ENCODE measurements at places on chromosomes 7 and 10.

DNA sequence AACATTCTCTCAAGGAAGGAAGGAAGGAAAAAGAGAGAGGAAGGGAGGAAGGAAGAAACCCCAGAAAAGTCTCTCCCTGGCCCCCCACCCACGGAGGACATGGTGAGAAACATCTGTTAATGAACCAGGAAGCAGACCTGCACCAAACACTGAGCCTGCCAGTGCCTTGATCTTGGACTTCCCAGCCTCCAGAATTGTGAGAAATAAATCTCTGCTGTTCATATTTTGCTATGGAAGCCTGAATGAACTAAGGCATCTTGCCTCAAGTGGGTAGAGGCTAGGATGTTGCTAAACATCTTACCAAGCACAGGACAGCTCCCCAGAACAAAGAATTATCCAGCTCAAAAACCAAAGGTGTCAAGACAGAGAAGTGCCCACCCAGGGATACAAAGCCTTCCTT is 19.1 kb downstream of the LRRC20 start:
- DNase-seq = no peak

GRCh38 chr7:134473861-134474291 is 15.0 kb upstream of the AKR1B1 start:
- DNase-seq = peak; percentile 61

DNA sequence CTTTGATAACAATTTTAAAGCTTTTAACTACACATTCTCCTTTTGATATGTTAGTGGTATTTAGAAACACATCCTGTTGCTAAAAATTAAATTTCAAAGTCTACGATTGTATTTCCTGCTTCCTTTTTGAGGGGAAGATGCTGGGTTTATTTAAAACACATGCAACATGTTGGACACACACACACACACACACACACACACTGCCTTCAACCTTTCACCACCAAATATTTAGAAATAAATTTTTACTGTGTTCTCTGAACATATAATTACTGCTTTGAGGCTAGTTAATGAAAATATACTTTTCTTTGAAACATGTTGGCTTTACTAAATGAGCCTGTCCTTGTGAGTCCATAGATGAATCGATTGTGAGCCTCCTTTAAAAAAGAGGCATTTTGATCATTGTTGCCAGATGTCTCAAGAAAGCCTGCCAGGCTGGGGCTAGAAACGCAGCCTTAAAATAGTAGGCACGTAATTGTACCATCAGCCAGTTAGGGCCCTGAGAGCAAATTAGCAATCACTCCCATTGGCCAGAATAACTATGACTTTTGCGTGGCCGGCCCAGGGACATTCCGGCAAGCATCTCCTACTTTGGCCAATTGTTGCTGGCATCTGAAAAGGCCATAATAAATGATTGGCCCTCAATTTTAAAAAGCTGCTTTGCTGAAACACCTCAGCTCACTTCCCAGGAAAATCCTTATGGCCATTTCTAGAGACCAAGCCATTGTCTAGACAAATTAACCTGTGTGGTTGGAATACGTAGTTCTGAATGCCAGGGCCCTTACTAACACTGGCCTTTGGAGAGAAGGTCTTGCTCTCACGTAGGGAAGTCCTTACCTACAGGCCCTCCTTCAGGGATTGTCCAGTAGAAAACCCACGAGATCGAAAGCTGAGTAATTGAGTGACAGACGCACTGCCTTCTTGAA is 9.9 kb upstream of the TEX36 start:
- no peak for DNase-seq

- DNase-seq = no peak
Measured at GRCh38 chr10:122476333-122476695, 15.0 kb downstream of the HTRA1 start.

GRCh38 chr7:100711369-100711768 is 5.4 kb downstream of the POP7 start:
- DNase-seq = no peak

DNA sequence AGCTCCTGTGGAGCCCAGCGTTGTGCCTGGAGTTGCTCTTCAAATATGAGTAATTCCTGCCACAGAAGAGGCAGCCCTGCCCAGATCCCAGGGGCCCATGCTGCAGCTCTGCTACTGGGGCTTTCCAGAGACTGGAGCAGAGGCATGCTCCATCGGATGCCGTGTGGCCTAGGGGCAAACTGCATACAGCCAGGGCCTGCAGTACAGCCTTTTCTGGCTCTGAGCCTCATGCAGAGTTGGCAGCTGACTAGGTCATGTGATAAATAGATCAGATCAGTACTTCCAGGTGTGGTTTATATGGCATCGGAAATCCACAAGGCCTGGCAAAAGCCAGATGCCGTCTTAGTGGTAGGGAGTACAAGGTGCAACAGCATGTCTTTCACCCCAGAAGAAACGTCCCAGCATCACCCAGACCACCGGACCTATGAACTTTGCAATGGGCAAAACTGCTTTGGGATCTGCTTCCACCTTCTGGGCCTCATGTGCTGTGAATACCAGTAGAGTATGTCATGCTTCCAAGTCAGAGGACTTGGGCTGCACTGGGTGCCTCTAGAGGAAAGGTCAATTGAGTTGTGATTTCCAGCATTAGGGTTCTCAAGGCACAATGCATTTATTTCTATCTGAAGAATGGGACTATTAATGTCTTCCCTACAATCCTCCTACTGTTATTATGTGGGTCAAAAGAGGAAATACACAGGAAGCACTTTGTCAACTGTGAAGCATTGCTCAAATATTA is 250.7 kb upstream of the ZNF32 start:
- peak; percentile 92 for DNase-seq

- DNase-seq = peak; percentile 15
Measured at GRCh38 chr7:135670179-135670578, 7.9 kb downstream of the STMP1 start.

DNA sequence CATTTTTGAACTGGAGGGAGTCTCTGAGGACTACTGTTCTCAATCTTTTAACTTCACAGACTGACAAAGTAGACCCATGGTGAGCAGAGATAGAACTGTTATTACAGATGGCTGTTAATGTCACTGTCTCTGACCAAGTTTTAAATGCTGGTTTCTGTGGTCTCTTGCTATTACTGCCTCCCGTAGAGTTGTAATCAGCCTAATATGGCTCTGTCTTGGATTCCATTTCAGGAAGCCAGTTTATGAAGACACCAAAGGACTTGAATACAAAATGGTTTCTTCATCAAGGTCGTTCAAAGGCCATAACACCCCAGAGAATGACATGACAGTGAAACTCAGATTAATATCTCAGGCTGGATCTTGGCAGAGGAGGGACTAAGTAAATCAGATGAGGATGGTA is 3.9 kb downstream of the SFRP4 start:
- no peak for DNase-seq

GRCh38 chr10:17122726-17123661 is 6.6 kb downstream of the CUBN start:
- no peak for DNase-seq

DNA sequence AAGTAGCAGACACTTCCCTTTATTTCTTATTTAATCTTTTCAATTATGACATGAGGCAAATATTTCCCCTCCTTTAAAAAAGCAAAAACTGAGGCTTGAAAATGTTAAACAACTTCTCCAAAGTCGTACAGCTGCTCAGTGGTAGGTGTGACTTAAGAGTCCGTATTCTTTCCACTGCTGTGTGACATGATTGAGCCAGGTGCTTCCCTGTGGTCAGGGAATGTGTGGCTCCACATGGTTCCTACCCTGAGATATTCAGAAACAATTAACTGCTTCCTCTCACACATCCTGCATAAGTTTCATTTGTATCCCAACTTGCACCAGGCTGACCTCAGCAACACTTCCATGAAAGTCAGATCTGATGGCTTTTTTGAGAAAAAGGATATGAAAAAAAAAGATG is 13.6 kb downstream of the OPALIN start:
- DNase-seq = no peak

GRCh38 chr7:86328801-86329433 is 314.8 kb upstream of the GRM3 start:
- peak; percentile 45 for DNase-seq

DNA sequence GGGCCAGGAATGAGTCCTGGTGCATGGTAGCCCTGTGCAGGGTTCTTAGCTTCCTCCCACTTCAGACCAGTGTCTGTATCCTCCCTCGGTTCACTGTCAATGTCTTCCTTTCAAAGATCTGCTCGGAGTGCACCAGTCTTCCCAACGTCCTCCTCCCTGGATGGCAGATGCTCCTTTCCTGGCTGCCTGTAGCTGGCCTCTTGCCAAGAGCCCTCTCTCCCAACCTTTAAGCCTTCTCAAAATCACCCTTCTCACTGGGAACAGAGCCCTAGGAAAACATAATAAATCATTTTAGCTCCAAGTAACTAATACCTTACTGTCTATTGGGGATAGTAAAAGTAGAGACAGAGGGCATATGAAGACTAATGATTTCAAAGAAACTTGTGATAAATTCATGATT is 490.6 kb downstream of the CCSER2 start:
- no peak for DNase-seq

GRCh38 chr7:104255194-104255593 is 47.4 kb upstream of the ORC5 start:
- no peak for DNase-seq

- DNase-seq = no peak
Measured at GRCh38 chr10:93059975-93060886, at the start of gene CYP26C1. Gene CYP26C1, plus strand, starts transcription at chr10:93060798. Its CDS starts 466 bp downstream, at chr10:93061264.

DNA sequence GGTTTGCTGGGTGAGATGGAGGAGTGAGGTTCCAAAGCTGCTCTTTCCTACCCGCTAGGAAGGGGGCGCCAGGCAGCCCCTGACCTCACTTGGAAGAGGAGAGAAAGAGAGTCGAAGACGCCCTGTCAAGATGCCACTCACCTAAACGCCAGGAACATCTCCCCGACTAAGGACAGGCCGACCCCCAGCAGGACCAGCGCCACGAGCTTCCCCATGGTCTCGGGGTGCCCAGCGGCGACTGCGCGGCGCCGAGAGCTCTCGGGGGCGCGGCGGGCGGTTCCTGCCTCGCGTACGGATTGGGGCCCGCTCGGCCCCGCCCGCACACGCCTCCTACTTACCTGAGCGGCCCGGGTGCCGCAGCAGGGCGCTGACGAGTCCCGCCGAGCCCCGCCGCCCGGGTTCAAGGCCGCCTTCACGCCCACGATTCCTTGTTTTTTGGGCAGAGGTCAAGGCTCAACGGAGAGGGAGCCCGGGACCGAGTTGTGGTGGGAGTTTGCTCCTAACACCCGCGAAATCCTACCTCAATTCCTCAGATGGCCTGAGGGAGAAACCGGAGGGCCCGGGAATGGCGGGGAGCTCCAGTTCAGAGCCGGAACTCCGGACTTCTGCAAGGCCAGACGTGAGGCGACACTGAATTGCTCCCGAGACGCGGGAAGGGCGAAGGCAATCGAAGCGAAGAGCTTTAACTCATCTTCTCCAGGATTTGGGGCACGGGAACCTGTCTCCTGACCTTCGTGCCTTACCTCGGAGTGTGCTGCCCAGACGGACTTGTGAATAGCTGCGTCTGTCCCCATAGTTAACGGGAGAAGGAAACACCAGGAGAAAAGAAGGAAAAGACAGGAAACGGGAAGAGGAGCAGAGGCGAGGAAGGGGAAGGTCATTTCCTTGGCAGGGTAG is at the start of gene PON3:
Gene PON3 (minus strand): TSS at position 240 of the 897 bp plus-strand sequence. CDS start 25 bp downstream, at position 215.
- no peak for DNase-seq

DNA sequence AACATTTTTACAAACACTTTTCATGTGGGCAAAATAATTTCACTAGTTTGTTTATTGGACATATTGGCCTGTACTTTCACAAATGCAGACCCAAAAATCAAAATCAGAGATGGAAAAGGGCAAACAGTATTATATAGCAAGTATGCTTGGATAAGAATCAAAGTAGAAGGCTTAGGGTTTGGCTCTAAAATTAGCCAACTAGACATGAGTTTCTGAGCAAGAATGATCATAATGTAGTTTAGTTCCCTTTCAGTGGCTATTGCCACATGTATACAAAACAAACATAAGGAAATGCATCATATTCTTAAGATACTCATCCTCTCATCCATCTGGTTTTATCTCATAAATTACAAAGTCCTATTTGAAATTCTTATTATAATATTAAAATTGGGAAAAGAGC is 132.5 kb downstream of the IMMP2L start:
- no peak for DNase-seq

DNA sequence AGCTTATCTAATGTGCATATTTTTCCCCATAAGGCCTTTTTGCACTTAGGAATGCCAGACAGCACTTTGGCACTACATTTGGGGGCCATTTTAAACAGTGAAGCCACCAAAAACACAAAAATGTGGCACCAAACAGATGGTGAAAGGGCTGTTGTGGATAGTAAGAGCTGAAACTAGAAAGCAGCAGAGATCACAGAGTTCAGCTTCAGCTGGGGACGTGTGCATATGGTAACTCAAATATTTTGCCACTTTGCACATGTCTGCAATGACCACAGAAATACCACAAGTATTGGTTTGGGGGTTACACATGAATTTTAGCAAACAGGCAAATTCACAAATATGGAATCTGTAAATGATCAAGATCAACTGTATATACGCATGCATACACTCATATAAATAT is 72.8 kb downstream of the PODXL start:
- DNase-seq = no peak

DNA sequence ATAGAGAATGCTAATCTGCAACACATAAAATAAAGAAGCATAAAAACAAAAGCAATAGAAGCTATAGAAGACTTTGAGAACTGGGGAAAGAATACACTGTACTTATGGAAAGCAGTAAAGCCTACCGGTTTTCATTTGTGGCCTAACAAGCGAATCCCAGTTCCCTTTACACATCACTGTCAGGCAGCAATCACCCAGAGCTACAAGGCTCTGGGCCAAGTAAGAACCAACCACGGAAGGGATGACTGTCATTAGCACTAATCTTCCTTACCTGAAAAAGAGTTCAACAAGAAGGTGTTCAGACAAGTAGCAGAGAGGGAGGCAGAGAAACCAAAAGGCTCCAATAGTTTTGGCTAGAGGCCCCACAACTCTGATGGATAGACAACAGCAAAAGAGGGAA is 15.0 kb downstream of the CCDC6 start:
- DNase-seq = no peak

- DNase-seq = no peak
Measured at GRCh38 chr7:85095366-85095765, 91.5 kb downstream of the SEMA3D start.

DNA sequence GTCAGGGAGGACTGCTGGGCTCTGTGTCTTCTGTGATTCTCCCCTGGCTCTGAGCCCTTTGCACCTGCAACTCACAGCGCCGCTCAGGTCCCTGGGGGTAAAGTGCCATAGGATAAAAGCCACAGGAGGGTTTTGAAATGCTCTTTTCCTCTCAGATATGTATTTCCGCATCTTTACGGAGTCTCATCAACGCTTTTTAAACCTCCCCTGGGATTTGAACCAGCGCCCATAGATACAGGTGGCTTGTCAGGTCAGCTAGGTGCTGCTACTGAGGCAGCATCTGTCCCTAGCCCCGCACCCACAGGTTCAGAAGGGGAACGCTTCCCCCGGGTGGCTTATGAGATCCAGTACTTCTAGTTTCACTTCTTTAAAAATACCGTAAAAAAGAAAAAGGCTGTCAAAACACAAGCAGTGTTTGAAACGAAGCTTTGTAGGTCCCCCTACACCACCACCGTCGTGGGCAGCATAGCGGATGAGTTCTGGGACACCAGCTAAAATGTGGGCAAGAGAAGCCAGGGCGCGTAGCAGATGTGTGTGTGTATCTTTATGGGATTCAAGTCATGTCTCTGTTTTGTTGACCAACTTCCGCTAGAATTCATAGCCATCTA is 173.5 kb downstream of the CUX1 start:
- no peak for DNase-seq

- DNase-seq = no peak
Measured at GRCh38 chr7:125149151-125149550, 219.5 kb upstream of the POT1 start.
